ENCODE measurements at places on chromosomes 13 and 19.

DNA sequence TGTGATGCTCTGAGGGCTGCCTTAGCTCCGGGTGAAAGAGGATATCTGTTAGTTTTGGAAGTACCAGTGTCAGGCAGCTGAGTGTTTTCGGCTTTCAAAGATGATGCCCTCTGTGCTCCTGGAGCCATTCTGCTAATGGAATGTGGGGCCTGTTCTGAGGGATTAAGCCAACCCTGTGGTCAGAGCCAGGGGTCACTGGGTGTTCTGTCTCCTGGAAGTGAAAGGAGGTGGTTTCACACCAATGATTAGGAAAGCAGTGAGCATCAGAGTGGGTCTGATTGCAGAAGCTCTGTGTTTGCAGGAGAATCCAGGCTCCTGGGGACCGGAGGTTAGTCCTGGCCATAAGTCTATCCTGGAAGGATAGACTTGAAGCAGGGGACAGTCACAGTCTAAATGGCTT, 94.6 kb downstream of the UQCRFS1 start:
- DNase-seq: no peak

GRCh38 chr13:51276636-51277035, 54.4 kb downstream of the FAM124A start:
- no peak for DNase-seq

DNA sequence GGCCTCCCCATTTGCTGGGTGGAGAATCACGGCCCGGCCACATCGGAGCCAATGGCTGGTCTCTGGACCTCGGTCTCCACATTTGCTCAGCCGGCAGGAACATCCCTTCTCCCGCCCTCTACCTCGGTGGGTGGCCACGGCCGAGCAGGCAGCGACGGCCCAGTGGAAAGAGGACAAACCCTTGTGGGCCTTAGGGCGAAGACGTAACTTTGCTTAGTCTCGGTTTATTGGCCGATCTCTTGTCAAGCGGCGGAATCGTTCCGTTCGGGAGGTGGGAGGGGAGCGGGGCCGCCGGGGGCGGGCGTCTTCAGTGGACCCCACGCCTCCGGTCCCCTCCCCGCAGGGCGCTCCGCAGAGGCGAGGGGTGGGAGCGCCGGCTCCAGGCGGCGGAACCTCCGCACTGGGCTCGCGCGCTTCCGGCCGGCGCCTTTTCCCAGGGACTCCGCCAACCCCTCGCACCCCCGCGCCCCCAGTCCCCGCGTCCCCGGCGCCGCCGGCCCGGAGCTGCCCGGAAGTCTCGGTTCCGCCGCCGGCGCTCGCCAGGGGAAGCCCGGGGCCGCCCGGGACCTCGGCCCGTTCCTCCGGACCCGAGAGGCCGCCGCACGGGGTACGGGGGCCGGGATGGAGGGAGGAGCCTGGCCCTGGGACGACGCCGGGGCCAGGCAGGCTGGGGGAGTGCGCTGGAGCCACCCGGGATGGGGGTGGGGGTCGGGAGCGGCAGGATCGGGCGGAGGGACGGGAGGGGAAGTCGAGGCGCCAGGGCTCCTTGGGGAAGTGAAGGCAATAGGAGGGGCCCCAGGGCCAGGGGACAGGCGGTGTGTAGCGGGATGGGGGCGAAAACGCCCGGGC, at the start of gene ZNF580:
Gene ZNF580, plus strand, starts transcription at position 426 of the 849 bp plus-strand sequence. CDS start 1,507 bp downstream, outside the sequence.
- peak; percentile 83 for DNase-seq

GRCh38 chr19:48368936-48369335, 4.8 kb downstream of the SYNGR4 start:
- DNase-seq: no peak

GRCh38 chr19:58356766-58357480, 3.6 kb upstream of the A1BG start:
- DNase-seq: peak; percentile 13

- no peak for DNase-seq
These were observed 10.8 kb upstream of the MYH14 start for GRCh38 chr19:50192463-50193211.

GRCh38 chr13:82501834-82502233, 1380.4 kb downstream of the SLITRK1 start:
- DNase-seq: no peak

DNA sequence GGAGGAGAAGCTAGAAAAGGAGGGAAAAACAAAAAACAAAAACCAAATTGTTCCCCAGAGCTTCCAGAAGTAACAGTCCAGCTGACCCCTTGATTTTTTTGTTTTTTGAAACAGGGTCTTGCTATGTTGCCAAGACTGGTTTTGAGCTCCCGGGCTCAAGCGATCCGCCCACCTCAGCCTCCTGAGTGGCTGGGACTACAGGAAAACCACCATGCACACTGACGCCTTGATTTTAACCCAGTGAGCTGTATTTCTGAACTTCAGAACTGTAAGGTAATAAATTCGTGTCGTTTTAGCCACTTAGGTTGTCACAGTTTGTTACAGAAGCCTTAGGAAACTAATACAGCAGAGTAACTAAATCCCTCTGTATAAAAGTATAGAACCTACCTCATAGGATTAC, 1.1 kb upstream of the NEK3 start:
- no peak for DNase-seq

GRCh38 chr19:42206871-42207755, 10.4 kb downstream of the DEDD2 start:
- peak; percentile 76 for DNase-seq

DNA sequence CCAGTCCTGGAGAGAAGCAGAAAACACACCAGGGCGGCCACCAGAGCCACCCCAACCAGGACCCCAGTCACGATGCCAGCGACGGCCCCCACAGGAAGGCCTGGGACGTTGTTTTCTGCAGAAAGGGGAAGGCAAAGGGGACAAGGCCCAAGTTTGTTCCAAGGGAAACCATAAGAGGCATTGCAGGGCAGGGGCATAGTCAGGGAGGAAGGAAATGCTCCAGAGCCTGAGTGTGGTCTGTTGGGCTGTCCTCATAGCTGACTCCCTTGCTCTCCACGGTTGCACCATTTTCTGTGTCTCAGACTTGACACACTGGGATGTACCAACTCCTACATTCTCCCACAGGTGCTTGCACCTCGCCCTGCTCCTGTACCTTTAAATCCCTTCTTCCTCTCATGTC, 5.2 kb downstream of the CEACAM4 start:
- no peak for DNase-seq

GRCh38 chr19:27887946-27888345, 1325.0 kb downstream of the UQCRFS1 start:
- no peak for DNase-seq

DNA sequence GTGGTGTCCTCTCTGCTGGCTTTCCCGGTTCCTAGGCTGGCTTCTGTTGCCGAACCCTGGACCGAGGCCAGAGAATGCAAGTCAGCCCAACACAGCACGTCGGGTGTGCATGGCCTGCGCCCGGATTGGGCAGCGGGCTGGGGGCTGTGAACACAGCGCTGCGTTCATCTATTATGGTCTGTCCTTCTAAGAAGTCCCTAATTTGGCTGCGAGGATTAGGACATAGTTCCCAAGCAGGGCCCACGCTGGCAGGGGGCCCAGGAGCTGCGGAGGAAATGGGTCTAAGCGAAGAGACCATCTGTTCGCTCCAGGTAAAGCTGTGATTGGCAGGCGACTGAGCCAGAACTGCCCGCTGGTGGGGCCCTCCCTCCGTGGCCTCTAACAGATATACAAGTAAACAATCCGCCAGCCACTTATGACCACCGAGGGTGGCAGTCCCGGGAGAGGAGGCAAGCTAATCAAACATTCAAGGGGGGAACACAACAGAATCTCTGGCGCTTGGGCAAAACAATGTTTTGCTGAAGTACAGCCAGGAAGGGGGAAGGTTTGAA, 6.0 kb downstream of the SYCE2 start:
- DNase-seq: peak; percentile 28

DNA sequence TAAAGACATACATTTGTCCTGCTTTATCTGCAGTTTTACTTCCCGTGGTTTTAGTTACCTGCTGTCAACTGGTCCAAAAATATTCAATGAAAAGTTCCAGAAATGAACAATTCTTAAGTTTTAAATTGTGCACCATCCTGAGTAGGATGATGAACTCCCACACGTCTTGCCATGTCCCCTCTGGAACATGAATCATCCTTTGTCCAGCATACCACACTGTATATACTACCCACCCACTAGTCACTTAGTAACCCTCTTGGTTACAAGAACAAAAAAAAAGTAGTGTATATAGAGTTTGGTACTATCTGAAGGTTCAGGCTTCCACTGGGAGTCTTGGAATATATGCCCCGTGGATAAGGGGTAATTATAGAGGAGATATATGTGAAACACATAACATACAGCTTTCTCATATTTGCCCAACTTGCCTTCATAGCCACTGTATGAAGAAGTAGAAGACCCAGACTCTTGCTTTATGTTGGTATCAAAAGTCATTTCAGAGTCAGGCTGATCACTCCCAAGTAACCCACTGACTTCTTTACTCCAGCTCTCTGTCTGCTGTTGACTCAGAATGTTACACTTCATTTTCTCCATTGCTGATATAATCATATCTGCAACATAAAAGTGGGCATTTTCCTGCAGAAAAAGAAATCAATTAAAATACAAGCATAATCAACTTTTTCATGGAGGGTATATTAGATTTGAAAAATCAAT, 19.3 kb downstream of the RUBCNL start:
- peak; percentile 35 for DNase-seq

Measured in EL (cell line).